ENCODE measurements at places on chromosomes 5 and 9.
A peak's percentile ranks its signal among the peaks of the same experiment; 100 is the strongest.

GRCh38 chr9:79812099-79812498, 240.3 kb downstream of the TLE4 start:
- DNase-seq: no peak

DNA sequence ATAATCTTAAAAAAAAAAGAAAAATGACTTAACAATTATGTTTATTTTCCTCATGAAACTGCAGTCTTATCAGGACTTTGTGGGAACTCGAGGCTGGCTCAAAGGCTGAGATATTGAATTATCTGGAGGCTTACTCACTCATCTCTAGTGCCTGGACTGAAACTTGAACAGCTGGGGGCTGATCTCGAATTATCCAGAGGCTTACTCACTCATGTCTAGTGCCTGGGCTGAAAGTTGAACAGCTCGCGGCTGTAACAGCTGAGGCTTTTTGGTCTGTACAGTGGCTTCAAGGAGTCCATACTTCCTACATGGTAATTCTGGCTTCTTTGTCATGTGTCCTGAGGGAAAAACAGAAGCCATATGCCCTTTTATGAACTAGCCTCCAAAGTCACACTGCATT, 371.9 kb downstream of the CETN3 start:
- DNase-seq: no peak

DNA sequence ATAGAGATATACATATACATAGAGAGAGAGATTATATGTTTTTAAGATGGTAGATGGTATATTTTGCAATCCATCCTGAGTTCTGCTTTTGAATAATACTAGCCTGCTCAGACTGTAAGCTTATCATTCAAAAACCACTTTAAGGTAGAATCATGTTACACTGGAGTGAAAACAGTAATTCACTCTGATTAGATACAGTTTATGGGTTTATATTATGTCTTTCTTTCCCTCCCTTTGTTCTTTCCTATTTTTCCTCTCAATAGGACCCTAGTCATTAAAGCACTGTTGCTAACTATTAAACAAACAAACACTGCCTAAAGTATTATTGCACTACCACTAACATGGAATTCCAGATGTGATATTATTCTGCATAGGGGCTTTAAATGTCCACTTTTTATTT, 202.0 kb downstream of the ADAMTSL1 start:
- no peak for DNase-seq

GRCh38 chr9:31136524-31136923, 1247.9 kb upstream of the ACO1 start:
- no peak for DNase-seq

- no peak for DNase-seq
These were observed 131.5 kb downstream of the ERCC6L2 start for GRCh38 chr9:96006961-96007360.

DNA sequence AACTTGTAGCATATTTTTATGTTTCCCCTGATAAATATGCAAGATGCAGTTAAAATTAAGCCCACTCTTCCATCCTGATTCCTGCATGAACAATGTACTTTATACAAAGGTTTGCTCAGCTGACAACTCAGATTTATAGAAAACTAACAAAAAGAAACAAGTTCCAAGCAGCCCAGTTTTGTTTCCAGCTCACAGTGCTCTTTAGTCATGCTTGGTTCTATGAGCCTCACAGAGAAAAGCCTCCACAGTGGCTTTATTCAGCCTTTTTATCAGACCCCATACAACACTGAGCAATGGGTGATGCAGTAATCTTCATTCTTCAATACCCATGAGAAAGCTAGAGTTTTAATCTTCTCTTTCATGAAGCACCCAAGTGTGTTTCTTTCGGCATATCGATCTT, 329.6 kb downstream of the SLCO4C1 start:
- DNase-seq: no peak

GRCh38 chr5:82707741-82708140, 369.5 kb downstream of the TMEM167A start:
- DNase-seq: no peak

DNA sequence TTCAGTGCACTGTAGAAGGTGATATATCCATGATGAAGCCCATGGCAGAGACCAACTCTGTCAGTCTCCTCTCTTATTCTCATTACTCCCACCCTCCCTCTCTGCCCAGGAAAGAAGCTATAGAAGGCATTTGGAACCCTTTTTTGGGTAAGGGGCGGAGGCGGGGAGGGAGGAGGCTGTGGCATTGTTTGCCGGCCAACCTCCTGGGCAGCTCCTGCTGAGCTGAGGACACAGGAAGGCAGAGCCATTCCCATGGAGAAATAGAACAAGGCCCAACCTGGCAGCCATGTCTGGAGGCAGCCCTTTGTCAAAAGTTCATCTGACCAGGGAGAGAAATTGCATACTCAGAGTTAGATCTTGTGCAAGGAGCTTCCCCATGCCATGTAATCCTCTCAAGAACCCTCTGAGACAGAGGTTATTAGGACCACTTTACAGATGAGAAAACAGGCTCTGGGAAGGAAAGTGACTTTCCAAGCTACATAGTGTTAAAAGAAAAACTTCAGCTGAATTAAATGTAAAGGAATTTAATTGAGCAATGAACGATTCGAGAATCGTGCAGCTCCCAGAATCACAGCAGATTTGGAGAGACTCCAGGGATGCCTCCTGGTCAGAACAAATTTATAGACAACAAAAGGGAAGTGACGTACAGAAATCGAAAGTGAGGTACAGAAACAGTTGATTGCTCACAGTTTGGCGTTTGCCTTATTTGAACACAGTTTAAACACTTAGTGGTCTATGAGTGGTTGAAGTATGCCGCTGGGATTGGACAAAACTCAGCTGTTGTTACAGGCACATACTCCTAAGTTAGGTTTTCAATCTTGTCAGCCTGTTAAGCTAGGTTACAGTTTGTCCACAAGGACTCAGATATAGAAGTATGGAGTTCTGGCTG, 158.6 kb downstream of the MELK start:
- DNase-seq: no peak

GRCh38 chr5:32975656-32976375, 264.7 kb downstream of the NPR3 start:
- no peak for DNase-seq

- no peak for DNase-seq
These were observed 10.2 kb downstream of the PRRX2 start for GRCh38 chr9:129675620-129676019.

GRCh38 chr9:18092138-18092537, 381.8 kb upstream of the ADAMTSL1 start:
- no peak for DNase-seq

DNA sequence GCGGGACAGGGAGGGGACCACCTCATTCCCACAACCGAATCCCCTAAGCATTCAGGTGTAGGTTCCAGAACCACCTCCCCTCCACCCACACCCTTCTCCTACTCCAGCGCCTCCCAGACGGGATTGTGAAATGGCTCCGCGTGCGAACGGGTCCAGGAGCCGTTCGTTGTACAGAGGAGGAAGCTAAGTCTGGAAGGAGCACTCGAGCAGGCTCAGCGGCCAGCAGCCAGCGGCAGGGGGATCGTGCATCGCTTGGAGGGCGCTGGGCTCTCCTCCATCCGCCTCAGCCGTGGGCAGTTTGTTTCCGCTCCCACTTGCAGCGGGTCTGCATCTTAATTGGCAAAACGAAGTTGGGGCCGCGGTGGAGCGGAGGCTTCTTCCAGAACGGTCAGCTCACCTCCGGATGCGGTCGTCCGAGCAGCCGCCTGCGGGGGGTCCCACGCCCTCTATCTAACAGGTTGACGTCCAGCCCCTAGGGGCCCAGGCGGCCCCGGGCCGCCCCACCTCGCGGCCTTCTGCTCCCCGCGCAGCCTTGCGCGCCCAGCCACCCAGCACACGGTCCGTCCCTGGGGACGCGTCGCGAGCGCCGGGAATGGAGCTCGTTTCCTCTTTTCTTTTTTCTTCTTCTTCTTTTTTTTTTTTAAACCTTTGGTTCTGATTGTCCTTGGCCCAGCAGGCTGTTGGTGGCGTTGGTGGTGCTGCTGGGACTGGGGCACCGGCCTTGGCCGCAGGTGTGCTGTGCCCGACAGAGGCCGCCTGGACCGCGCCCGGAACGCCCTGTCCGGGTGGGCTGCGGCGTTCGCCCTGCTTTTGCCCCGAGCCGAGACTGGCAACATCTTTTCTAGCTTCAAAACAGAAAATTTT, 3.9 kb upstream of the BARX1 start:
- no peak for DNase-seq

- DNase-seq: no peak
These were observed 168.6 kb downstream of the CARTPT start for GRCh38 chr5:71887680-71888079.

DNA sequence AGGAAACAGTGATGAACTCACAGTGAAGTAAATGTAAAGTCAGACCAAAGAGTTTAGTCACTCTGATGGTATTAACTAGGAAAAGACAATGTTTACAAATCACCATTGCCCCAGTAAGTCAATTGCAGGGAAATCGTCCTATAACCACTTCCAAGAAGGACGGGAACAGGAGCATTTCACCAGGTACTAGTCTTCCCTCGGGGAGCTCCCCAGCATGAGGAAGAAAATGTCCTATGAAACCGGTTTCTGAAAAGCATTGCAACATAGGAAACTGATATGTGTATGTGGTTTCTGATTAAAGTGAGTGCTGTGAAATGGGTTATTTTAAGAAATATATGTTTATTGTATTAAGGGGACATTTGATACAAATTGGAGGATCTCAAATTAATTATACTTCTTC, 626.7 kb upstream of the ADAMTS16 start:
- no peak for DNase-seq

GRCh38 chr9:94812343-94812742, 85.8 kb downstream of the AOPEP start:
- no peak for DNase-seq

DNA sequence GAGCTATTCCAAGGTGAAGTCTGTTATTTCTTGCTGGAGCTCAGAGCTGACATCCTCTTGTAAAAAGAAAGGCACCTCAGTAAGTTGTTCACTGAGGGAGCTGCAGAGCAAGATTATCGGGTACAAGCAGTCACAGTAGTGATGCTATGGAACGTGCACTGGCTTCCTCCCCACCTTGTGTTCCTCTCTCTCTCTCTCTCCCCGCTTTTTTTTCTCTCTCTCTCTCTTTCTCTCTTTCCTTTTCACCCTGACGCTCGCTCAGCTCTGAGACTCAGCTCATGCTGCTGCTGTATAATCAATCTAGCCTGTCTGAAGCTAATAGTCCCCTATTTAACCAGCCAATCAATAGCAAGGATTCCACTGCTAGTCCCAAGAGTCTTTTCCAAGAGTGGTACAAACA, 587.6 kb upstream of the CDH18 start:
- DNase-seq: no peak

- DNase-seq: no peak
These were observed 100.4 kb downstream of the NFIB start for GRCh38 chr9:14213504-14213903.

- no peak for DNase-seq
These were observed 549.1 kb upstream of the CCNG1 start for GRCh38 chr5:162888268-162888667.

- peak; percentile 55 for DNase-seq
These were observed 195.6 kb downstream of the SPOCK1 start for GRCh38 chr5:137303509-137303908.

GRCh38 chr9:124215956-124216355, 41.8 kb upstream of the NEK6 start:
- DNase-seq: no peak

GRCh38 chr5:126925482-126925881, 104.9 kb downstream of the MARCHF3 start:
- no peak for DNase-seq

- no peak for DNase-seq
These were observed 481.9 kb downstream of the KDM4C start for GRCh38 chr9:7239708-7240107.

All from right atrium auricular region (tissue), 2 donors.